ENCODE measurements at places on chromosomes 3 and 15. TPM values are rescaled to one million over a fixed set of nuclear protein-coding genes. Genes with fewer than 3 reads are reported as not detected.

DNA sequence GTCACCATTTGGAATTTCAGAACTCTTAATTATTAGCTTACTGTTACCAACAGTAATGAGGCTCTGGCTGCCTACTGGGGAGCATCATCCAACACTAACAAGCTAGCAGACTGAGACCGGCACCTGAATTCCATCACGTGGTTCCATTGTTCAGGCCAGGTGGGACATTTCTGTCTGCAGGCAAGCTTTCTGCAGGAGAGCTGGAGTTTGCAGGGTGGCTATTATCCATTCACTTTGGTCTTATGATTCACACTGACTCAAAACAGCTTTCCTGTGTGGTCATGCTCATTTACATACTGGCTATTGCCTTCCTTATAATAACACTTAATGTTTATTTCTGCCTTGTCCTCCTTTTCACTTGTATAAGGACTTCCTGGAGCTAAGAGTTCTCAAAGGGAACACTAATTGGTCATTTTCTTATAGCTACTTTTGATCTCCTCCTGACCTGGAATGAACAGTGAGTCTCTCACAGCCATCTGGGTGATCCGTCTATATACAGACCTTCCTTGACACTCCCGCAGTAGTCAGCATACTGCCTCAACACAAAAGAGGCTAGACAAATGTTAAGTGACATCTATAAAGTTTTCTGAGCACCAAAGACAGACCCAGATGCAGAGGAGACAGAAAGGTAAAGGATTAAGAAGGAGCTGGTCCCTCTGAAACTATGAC is 695.4 kb downstream of the FHIT start:
- no peak for DNase-seq

GRCh38 chr15:41411031-41411430 is 5.9 kb upstream of the RTF1 start:
- DNase-seq: no peak

DNA sequence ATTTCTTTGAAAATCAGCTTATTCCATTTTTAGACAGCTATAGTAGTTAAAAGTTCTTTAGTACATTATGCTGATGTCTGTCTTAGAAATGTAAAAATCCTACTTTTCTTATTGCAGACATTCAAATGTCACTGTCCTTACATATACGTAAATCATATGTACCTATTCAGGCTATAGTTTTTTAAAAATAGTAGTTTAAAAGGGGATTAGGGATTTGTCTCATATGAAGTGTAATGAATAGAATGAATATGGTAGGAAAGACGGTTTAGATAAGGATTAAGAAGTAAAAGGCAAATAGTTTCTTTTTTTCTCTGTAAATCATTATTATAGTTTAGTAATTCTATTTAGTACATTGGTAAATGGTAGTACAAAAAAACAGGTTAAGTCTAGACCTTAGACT is 7.4 kb downstream of the DIPK2A start:
- DNase-seq: no peak

GRCh38 chr3:111603679-111604078 is 8.5 kb upstream of the ZBED2 start:
- no peak for DNase-seq

DNA sequence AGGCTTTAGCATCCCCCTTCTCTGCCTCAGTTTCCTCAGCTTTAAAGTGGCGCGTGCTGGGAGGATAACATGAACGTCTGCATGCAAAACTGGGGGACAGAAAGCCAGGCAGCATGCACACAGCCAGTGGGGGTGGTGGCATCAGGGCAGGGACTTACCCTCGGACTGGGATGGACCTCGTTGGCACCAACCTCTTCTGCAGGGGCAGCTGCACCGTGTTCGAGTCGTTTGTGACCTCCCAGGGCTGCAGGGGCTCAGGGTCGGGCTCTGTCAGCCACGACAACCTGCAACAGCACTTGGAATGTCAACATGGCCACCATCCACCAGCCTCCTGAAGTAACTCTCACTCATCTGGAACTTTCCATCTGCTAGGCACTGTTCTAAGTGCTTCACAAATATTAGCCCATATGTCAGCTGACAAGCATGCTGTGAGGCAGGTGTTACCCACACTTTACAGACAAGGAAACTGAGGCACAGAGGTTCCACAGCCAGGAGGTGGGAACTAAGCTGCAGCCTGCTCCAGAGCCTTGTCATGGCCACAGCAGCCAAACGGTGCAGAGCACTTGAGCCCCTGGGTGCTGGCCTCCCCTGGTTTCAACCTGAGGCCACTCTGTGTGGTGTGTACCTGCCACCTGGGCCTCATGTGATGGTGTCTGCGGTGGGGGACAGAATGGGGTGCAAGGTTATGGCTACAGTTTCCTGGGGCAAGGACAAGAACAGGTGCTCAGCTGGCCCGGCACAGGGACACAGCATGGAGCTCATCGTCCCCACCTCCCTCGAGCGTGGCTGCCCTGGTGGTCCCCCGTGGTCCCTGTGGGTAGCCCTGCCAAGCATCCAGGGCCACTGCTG is 6.7 kb downstream of the C3orf22 start:
- no peak for DNase-seq

DNA sequence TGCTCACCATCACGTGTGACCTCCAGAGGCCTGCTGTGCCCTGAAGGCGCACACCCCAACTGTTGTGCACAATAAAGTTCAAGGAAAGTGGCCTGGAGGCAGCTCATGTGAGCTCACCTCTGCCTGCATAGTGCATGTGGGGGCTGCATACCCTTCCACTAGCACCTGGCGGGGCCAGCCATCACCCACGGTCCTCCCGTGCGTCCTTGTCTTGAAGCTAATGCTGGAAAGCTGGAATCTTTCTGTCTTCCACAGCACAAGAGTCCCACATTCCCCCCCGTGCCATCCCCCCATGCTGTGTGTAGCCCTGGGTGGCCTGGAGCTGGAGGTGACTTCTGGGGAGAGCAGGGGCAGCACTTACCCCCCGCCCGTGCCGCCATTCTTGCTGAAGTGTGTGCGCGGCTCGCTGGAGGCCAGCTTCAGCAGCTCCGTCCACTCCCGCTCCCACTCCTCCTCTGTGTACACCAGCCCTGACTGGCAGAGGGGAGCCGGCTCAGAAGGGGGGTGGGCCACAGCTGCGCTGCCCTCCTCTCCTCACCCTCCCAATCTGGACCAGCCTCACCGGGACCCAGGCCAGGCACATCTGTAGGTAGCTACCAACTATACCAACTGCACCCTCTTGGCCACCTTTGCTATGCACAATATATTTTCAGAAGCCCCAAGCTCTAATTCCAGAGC is 199.5 kb downstream of the KLF13 start:
- no peak for DNase-seq

- no peak for DNase-seq
Measured at GRCh38 chr3:119359476-119360326, 65.5 kb downstream of the ARHGAP31 start.

- DNase-seq: no peak
Measured at GRCh38 chr3:194283221-194284006, 67.7 kb downstream of the CPN2 start.

DNA sequence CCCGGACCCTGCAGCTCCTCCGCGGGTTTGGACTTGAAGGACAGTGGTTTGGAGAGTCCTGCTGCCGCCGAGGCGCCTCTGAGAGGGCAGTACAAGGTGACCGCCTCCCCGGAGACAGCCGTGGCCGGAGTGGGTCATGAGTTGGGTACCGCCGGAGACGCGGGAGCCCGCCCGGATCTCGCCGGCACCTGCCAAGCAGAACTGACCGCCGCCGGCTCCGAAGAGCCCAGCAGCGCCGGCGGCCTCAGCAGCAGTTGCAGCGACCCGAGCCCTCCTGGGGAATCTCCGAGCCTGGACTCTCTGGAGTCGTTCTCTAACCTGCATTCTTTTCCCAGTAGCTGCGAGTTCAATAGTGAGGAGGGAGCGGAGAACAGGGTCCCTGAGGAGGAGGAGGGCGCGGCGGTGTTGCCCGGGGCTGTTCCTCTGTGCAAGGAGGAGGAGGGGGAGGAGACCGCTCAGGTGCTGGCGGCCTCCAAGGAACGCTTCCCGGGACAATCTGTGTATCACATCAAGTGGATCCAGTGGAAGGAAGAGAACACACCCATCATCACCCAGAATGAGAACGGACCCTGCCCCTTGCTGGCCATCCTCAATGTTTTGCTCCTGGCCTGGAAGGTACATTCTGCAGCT is 634 bp downstream of the MINDY2 start:
- DNase-seq: peak; percentile 40

- DNase-seq: no peak
Measured at GRCh38 chr15:42151141-42151561, 5.3 kb downstream of the PLA2G4F start.

- no peak for DNase-seq
Measured at GRCh38 chr3:179027326-179027900, 44.2 kb downstream of the ZMAT3 start.

DNA sequence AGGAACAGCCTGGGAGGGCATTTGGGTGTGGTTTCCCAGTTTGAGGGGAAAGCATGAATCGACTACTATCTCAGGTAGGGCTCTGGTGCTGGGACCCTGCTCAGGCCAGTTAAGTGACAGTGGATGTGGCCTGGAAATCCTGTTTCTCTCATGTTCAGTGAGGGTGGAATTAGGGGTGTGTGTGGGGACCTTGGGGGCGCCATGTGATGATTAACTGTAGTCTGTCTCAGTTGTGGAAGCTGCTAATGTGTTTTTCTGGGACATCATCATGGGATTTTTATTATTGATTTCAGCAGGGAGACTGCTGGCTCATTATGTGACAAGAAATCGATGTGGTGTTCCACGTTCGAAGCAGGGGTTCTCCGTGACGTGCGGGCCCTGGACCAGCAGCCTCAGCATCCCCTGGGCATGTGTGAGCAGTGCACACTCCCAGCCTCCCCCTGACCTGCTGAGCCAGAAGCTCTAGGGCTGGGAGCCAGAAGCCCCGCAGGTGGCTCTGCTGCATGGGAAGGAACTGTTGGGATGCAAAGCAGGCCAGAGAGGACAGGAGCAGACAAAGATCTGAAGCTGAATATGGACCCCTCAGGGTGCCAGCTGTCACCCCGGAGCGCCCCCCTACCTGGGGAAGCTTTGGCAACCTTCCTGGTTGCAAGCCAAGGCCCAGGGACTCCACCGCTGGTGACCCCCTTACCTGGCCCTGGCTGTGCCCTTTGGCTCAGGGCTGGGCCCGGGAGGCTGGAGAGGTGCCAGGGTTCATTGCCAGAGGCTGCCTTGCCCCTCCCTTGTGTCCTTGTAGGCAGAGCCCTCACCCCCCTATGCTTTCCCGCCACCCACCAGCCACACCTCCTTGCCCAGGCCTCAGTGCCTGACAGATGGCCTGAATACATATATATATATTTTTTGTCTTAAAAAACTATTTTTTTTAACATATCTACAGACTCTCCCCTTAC is 149.8 kb downstream of the APBA2 start:
- no peak for DNase-seq

DNA sequence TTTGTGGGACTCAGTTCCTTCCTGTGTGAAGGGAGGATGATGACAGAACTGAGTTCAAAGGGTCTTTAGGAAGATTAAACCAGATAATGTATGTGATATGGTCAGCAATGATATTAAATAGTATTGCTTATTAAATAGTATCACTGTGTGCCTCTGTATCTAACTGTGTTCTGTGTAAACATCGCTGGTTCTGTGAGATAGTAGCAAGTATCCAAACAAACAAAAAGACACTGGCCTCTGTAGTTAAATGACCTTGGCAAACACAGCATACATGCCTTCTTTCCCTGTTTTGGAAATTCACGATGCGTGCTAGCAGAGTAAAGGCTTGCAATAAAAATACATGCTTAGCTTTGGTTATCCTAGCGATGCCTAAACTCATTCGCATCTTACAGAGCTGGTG is 76.1 kb downstream of the MESD start:
- DNase-seq: no peak

DNA sequence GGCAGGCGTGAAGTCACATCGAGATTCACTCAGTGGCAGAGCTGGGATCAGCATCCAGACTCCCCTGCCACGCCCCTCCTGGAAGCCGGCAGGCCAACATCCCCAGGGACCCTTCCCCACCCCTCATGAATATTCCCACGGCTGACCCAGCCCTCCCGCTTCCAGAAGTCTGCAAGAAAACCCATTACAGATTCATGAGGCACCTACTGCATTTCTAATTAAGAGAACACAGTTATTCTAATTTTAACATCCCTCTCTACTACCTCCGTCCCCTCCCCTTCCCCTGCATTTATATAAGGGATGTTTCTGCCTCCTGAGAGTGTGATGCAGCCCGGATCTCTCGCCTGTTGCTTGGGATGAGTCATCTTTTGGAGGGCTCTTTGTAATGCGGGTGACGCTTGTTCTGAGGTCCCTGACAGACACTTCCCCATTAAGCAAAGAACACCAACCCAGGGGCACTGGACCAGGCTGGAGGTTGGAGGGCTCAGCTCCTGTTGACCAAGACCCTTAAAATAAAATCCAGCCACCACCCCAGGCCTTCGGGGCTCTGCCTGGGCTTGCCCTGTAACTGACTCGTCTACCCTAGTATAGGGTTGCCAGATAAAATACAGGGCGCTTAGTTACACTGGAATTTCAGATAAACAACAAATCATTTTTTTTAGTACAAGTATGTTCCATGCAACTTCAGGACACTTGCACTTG is 118.7 kb downstream of the NUP210 start:
- DNase-seq: no peak

DNA sequence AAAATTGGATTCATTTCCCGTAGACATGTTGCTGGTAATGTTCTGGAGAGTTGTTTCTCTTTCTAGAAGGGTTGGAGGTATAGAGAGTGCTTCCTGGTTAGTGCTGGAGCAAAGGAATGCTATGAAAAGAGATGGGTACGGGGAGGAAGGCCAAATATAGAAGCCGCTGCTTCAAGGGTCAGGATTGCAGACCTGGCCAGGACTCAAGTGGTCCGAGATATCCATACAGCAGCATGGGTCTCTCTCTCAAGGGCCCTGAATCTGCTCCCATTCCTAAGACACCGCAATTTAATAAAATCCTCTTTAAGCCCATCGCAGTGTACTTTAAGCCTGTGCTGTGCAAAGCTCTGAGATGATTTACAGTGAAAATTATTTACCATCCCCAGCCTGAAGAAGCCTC is 287.0 kb downstream of the FAM43A start:
- no peak for DNase-seq

DNA sequence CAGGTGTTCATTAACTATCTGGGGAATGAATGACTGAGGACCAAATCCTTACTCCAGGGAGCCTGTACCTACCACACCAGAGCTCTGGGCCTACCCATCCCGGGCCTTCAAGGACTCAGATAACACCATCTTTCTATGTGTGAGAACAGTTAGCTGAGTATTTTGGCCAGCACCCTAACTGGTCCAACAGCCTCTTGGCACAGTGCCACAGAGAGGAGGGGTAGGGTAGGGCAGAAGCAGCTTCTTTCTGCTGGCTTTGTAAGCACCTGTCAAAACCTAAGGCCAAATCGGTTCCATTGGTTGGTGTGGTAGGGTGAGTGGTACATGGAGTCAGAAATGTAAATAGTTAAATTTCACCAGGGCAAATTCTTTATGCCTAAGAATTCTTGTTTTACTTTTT is 26.7 kb downstream of the ISL2 start:
- no peak for DNase-seq

- no peak for DNase-seq
Measured at GRCh38 chr3:101824702-101825101, 24.6 kb upstream of the NFKBIZ start.

The RPSA gene
- 371 TPM for total RNA-seq

The SLC12A8 gene
- total RNA-seq: 0.88 TPM

The DLEC1 gene
- total RNA-seq: 0.33 TPM

The PLAAT1 gene
- total RNA-seq: 10.3 TPM

The MED12L gene
- total RNA-seq: 0.38 TPM
